Stimulated activated CD4-positive, alpha-beta T cell treated with anti-CD3 and anti-CD28 coated beads, TNF-alpha, amount 100 ng/mL, for 1 hour (primary cell): ENCODE measurements at places on chromosomes 12 and 14.

DNA sequence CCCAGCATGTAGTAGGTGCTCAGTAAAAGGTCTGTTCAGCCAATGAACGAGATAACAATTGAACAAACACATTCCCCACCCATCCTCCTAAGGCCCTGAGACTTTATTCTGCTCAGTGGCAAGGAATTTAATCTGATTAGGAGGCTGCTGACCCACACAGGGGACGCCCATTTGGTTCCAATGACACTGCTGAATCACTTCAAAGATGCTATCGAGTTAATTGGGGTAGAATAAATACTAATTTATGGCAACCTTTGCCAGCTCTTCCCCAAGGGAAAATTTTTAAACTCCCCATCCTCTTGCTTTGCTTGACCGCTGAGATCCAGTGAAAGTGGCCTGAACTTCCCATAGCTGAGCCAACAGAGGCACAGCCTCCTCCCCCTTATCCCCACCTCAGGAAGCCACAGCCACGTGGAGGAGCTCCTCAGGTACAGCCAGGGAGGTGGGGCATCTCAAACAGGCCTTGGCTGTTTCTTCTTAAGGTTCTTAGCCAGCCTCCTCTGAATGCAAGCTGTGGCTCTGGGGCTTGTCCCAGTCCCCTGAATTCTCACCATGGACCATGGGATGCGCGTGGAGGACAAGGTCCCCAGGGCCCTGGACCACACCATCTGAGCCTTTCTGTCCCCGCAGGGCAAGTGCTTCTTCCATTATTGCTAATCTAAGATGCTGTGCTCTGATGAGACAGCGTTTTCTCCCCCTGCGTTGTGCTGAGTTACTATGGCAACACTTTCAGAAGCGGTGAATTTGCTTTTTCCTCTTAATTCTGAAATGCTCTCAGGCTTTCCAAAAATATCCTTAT, 26.7 kb downstream of the C14orf132 start:
- DNase-seq = no peak

DNA sequence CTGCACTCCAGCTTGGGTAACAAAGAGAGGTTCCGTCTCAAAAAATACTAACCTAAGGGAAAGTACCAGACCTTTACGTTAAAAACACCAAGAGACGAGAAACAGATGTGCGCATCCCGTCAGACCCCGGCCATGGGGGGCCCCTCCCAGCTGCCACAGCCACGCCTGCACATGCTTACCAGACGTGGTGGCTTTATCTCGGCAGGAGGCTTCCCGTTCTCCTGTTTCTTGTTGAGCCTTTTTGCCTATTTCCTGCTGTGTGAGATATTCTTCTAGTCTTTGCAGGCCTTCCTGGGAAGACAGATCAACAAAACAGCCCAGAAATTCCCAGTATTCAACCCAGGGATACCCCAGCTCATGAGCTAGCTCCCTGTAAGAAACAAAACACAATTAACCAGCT, 23.6 kb downstream of the PGAM5 start:
- no peak for DNase-seq

- no peak for DNase-seq
These were observed 170.5 kb downstream of the TSPAN9 start for GRCh38 chr12:3247629-3248161.

DNA sequence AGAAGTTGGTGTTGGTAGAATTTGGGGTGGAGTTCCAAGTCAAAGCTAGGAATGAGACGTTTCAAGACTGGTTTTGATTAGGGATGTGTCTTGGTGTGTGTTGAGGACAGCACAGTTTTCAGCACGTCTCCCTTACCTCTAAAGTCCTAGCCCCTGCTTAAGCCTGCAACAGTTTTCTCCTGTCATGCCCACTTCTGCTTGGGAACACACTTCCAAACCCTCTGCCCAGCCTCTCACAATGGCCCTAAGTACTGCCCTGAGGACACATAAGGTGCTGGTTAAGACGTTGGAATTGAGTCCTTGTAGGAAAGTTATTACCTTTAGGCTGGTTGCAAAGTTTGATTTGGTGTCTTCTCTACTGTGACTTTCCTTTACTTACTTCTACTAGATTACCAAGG, 710 bp upstream of the BMAL2 start:
- DNase-seq = no peak

DNA sequence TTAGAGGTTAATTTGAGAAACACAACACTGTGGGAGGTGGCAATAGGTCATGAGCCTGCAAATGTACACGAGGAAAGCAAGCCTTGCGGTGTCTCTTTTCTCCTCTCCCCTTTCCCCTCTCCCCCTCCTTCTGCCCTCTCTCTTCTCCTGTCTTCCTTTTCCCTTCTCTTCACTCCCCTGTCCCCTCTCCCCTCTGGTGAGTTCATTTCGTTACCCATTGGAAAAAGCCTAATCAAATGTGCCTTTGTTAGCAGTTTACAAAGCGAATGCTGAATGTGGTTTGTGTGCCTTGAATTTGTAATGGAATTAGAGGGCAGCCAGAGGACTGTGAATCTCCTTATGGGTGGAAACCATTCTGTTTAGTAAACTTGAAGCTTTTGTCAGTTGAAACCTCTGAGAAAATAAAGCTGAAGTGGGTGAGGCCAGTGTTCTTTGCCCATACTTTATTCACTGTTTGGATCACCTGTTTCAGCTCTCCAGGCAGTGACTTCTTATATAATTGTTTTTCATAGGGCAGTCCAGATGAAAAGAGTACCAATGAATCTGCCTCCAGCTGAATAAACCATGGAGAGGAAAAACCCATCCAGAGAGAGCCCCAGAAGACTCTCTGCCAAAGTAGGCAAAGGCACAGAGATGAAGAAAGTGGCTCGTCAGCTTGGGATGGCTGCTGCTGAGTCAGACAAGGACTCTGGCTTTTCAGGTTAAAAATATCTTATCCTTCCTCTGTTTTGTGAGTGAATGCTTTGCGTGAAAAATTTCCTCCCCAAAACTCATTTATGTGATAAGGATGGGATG, 7.3 kb downstream of the CIPC start:
- no peak for DNase-seq

DNA sequence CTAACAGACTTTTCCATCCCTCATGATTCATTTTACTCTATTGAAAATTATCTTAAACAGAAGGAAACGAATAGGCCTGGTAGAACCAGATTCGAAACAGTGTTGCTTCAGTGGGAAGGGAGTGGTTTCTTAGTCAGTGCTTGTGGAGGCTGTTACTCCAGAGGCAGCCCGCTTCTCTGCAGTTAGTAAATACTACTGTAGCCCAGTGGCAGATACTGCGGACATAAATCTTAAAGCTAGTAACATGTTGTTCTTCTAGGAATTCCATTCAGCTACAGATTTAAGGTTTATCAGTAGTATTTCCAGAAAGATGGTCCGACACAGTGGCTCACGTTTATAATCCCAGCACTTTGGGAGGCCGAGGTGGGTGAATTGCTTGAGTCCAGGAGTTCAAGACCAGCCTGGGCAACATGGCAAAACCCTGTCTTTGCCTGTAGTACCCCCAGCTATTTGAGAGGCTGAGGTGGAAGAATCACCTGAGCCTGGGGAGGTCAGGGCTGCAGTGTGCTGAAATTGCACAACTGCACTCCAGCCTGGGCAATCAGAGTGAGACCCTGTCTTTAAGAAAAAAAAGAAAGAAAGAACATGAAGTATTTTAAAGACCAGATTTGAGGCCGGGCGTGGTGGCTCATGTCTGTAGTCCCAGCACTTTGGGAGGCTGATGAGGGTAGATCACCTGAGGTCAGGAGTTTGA, 45.9 kb downstream of the DIP2B start:
- no peak for DNase-seq

DNA sequence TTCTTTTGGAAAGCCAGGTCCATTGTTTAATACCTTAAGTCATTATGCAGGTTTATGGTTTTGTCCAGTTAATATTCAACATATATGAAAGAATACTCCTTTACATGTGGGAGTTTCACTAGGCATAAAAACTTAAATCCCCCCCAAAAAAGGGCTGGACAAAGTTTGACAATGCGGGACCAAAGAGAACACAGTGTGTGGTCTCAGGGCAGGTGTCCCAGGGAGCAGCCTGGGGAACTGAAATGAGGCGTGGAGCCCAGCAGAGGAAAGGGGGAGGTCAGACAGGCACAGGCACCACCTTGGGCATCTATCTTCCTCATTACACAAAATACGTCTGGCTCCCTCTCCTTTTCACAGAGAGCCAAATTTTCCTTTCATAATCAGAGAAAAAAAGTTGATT, 22.5 kb downstream of the PKP2 start:
- no peak for DNase-seq

GRCh38 chr12:121738340-121738858, 25.8 kb downstream of the TMEM120B start:
- DNase-seq = no peak

GRCh38 chr12:10301103-10301502, 6.6 kb upstream of the KLRD1 start:
- no peak for DNase-seq

GRCh38 chr14:88154926-88155325, 150.0 kb downstream of the GPR65 start:
- DNase-seq = no peak

DNA sequence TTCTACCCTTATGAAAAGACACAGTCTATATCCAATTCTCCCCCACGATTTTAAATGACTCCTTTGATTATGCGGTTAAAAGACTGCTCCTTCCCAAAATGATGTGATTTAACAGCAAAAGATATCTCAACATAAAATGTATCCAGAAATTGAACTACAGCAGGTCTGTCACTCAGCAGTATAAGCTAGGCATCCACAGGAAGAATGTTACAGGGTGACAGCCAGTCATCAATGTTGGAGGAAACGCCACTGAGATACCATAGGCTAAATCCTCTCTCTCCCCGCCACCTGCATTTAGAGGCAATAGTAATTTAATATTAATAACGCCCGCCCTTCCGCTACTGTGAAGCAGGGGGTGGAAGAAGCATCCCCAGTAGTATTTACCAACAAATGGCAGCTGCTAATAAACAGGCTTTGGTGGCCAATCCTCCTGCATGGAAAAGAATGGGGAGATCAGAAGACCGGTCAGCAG, 613 bp downstream of the RECQL start:
- no peak for DNase-seq

- DNase-seq = no peak
These were observed 95.5 kb upstream of the FAR2 start for GRCh38 chr12:29053567-29053966.

GRCh38 chr14:53054457-53054856, 98.7 kb downstream of the DDHD1 start:
- DNase-seq = no peak

GRCh38 chr12:54522243-54522642, 24.7 kb downstream of the NCKAP1L start:
- no peak for DNase-seq

- no peak for DNase-seq
These were observed 19.1 kb downstream of the TUNAR start for GRCh38 chr14:95895720-95896119.

GRCh38 chr12:111184161-111184560, 184.7 kb downstream of the PHETA1 start:
- DNase-seq = no peak

- no peak for DNase-seq
These were observed 22.3 kb downstream of the MNAT1 start for GRCh38 chr14:60756847-60757246.

DNA sequence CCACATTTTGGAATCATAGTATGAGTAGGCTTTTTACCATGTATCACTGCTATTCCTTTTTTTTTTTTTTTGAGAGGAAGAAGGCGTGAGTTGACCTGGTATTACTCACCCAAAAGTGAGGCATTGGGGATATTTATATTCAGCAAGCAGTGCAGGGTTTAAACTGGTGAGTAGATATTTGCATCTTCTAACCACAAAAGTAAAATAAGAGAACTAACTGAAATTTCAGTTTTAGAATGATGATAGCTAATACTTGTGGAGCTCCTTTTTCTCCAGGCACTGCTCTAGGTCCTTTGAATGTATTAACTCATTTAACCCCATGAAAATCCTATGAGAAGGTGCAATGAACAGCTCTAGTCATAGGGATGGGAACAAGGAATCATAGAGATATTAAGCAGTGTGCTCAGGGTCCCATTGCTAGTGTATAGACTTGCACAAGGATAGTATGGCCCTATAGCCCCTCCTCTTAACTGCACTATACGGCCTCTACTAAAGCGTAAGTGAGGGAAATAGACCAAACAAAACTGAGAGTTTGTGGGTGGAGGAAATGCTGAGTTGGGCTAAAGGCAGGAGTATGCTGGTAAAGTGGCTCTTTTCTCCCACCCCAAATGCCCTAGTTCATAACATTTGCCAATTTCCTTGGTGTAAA, 104.3 kb upstream of the MAX start:
- DNase-seq = no peak

GRCh38 chr14:30888480-30889243, 14.3 kb downstream of the COCH start:
- no peak for DNase-seq

DNA sequence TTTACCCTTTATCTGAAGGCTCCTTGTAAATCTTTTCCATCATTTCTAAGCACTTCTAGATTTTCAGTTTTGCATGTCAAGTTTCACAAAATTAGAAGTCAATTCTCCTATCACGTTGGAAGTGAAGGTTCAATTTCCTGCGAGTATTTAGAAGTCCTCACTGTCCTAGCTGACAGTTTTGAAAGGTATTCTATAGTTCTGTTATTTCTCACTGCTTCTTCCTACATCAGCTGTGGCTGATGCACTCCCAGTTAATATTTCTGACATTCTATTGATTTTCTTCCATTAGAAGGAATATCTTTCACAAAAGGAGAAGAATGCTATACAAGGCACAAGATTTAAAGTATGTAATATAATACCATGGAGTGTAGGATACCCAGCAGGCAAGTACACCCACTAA, 15.8 kb upstream of the TMCC3 start:
- no peak for DNase-seq

DNA sequence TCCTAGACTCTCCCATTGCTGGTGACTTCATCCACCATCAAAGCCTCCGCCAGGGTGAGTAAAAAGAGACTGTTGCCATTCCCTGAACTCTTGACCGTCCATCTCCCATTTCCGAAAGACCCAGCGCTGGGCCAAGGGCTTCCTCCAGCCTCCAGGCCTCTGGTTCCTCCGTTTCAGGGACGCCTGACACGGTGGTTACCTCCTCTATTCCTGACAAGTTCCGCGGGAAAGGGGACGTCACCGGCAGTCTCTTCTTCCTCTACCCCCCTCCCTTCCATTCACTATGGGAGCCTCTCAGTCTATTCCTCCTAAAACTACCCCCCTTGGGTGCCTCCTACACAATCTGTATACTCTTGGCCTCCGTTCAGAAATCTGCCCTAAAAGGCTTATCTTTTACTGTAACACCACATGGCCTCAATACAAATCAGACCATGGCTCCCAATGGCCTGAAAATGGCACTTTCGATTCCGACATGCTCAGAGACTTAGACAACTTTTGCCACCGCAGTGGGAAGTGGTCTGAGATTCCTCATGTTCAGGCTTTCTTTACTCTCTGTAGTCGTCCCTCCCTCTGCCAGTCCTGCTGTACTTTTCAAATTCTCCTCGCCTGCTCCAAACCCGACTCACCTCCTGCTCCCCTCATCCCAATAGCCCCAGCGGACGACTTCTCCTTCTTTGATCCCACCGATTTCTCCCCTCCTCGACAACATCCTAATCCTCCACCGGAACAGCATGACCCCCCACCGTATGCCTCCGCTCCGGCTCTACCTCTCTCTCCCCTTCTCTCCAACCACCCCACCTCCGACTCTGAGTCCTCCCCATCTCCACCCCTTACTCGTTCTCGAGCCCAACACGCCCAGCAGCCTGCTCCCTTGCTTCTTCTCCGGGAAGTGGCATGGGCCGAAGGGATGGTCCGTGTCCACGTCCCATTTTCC, 70.4 kb downstream of the MOK start:
- DNase-seq = no peak

GRCh38 chr12:76633415-76633814, 73.8 kb upstream of the OSBPL8 start:
- DNase-seq = no peak
